A375 (cell line): ENCODE measurements at places on chromosomes 3 and 15. TPM values are rescaled to one million over a fixed set of nuclear protein-coding genes. Genes with fewer than 3 reads are reported as not detected.

The PAK6 gene
- 0.64 and 0.91 TPM in 2 replicates for total RNA-seq

The FRG2C gene
- total RNA-seq, result not detected in 2 replicates

The ADGRG7 gene
- not detected in 2 replicates for total RNA-seq

The SLC26A6 gene
- 22.7 and 23.9 TPM in 2 replicates for total RNA-seq

The CCR9 gene
- total RNA-seq, result not detected in 2 replicates

The FBXL2 gene
- 2.4 and 3.6 TPM in 2 replicates for total RNA-seq

The ATP11B gene
- 60.2 and 66.1 TPM in 2 replicates for total RNA-seq

The TM2D3 gene
- total RNA-seq, result 20.7 and 22.8 TPM in 2 replicates

The VWA5B2 gene
- total RNA-seq, result 0.15 TPM in 1 of 2 replicates, not detected in the other

The PLXND1 gene
- 32.7 and 37.6 TPM in 2 replicates for total RNA-seq

The TRIM59 gene
- 2.5 and 3.4 TPM in 2 replicates for total RNA-seq

The SLC6A20 gene
- total RNA-seq, result 0.30 and 0.66 TPM in 2 replicates

The CXCR6 gene
- not detected in 2 replicates for total RNA-seq

The ITIH4 gene
- total RNA-seq, result 2.3 and 2.7 TPM in 2 replicates

The RAB7A gene
- total RNA-seq, result 60.3 and 88.0 TPM in 2 replicates

The MYO9A gene
- 12.0 and 13.7 TPM in 2 replicates for total RNA-seq

The WDR82 gene
- 31.2 and 32.3 TPM in 2 replicates for total RNA-seq

The CCR2 gene
- not detected in 2 replicates for total RNA-seq

The DPPA4 gene
- not detected in 2 replicates for total RNA-seq

The MAP2K1 gene
- 33.8 and 40.6 TPM in 2 replicates for total RNA-seq

The PIGZ gene
- 0.29 and 2.8 TPM in 2 replicates for total RNA-seq

The CCR1 gene
- 0.03 TPM in 1 of 2 replicates, not detected in the other for total RNA-seq

The GOLGA6B gene
- 0.15 TPM in 1 of 2 replicates, not detected in the other for total RNA-seq

The NCK1 gene
- 20.3 and 20.7 TPM in 2 replicates for total RNA-seq

The GRIP2 gene
- total RNA-seq, result 0.05 and 3.7 TPM in 2 replicates

The TNFAIP8L3 gene
- not detected in 2 replicates for total RNA-seq

The RBPMS2 gene
- total RNA-seq, result 0.16 and 0.34 TPM in 2 replicates

The SNTN gene
- total RNA-seq, result not detected in 2 replicates

The CCR8 gene
- not detected in 2 replicates for total RNA-seq

The AMT gene
- 1.8 and 2.0 TPM in 2 replicates for total RNA-seq

The PODXL2 gene
- 22.0 and 22.2 TPM in 2 replicates for total RNA-seq

The PLA2G4E gene
- not detected in 2 replicates for total RNA-seq

The PRSS50 gene
- not detected in 2 replicates for total RNA-seq

The GP5 gene
- not detected in 2 replicates for total RNA-seq

The OSTN gene
- not detected in 2 replicates for total RNA-seq

The RGMA gene
- total RNA-seq, result 0.72 and 1.8 TPM in 2 replicates

The GPR62 gene
- total RNA-seq, result 0.40 TPM in 1 of 2 replicates, not detected in the other

The AMIGO3 gene
- total RNA-seq, result 4.3 and 4.4 TPM in 2 replicates

The CPLX3 gene
- 0.08 and 0.15 TPM in 2 replicates for total RNA-seq

The TMEM45A gene
- 0.82 and 1.4 TPM in 2 replicates for total RNA-seq

The NR1I2 gene
- total RNA-seq, result not detected in 2 replicates

The IRAK2 gene
- total RNA-seq, result 3.5 and 4.5 TPM in 2 replicates

The ZNF385D gene
- 1.9 and 4.2 TPM in 2 replicates for total RNA-seq
